ENCODE measurements at places on chromosomes 3 and 15. TPM values are rescaled to one million over a fixed set of nuclear protein-coding genes. Genes with fewer than 3 reads are reported as not detected.

Gene CDHR4
- not detected for polyA plus RNA-seq

Gene CACNA1D
- 1.7 TPM for polyA plus RNA-seq

Gene IGF2BP2
- 50.2 TPM for polyA plus RNA-seq

Gene ISG20
- not detected for polyA plus RNA-seq

All from muscle of arm (tissue), 14 donors.